HuH-7 (cell line): ENCODE measurements at places on chromosomes 7 and 10.

DNA sequence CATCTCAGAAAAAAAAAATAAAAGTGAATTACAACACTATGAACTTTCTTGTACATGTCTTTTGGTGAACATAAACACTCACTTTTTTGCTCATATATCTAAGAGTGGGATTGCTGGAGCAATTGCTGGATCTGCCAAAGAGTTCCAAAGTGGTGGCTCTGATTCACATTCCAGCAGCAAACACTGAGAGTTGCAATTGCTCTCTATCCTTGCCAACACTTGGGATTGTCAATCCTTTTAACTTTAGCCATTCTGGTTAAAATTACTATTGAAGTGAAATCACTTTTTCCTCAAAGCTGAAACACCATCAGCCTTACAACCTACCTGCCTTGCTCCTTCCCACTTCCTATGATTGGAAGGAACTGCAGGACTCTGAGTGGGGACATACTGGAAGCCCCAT, 70.7 kb downstream of the CDHR3 start:
- no peak for DNase-seq

GRCh38 chr7:41975849-41976248, 261.2 kb downstream of the GLI3 start:
- DNase-seq: no peak

DNA sequence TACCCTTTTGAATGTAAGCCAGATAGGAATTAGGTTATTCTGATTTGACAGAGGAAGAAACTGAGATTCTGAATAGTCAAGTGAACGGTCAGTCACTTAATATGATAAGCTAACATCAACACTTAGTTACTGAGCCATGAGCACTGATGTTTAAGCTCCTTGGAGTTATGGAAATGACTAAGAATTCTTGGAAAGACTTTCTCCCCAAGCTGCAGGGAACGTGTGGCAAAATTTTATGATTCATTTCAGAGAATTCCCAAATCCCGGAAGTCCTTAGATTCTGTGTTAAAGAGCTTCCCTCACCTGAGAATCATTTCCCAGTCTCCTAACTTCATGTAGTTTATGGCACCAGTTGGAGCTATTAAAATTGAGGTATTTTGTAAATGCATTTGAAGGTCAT, 330.9 kb downstream of the XPNPEP1 start:
- DNase-seq: no peak

DNA sequence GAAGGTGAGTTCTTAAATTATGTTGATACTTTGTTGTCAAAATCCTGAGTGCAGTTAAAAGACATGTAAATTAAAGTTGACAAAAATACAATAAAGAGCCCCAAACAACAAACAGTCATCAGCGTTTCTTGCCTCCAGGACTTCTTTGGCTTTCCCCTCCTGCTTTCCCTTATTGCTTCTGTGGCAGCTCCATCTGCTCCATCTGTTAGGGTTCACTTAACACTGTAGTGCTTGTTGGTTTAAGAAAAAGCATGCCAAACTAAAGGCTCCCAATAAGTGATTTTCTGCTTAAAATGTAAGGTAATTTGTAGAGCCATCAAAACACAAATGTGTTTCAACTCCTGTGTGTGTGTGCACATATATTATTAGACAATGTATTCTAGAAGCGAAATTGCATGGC, 254.3 kb upstream of the GNAI1 start:
- DNase-seq: no peak

DNA sequence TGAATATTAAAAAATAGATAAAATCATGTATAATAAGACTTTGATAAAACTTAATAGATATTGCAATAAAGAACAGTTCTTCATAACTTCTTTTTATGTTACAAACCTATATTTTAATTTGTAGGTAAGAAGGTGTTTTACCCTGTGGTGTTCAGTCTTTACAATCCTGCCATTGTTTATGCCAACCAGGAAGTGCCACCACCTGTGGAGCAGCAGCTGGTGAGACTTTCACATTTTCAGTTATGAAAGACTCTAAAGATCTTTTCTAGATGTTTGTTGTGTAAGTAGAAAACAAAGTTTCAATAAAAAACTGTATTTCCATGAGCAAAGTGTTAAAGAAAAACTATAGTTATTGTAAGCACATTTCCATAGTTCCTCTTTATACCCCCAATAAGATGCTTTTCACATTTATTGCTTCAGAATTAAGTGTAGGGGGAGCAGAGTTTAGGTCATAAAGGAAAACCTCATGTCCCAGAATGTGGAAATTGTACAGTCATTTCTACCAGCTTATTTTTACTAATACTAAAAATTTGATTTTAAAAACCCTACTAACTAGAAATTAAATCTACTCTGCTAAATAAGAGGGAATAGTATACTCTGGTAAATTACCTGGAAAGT, 28.7 kb downstream of the CSGALNACT2 start:
- DNase-seq: no peak

- peak; percentile 59 for DNase-seq
These were observed 565.5 kb downstream of the PARD3 start for GRCh38 chr10:34249634-34250033.

- no peak for DNase-seq
These were observed 135.1 kb downstream of the NRBF2 start for GRCh38 chr10:63268149-63268797.

DNA sequence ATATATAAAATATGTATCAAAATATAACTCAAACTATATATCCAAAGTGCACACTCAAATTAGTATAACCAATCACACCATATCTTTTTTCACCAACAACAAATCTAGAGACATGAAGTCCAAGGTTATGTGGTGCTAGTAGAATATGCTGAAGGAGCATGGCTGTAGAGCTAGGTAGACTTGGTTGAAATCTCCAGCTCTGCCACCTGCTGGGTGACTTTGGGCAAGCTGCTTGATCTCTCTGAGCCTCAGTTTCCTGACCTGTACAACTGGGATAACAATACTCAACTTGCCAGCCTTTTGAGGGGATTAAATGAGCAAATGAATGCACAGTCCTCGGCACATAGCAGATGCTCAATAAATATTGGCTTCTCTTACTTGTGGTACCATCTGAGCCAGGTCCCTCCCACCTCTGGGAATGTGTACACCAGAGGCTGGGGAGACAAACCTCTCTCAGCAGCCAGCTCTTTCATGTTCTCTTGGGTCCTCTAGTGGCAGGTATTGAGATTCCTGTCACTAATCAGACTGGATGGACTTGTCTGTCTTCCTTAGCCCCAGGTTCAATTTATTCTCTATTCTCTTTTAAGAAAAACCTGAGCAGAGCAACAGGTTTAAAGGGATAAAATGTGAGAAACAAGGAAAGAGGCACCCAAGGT, 94.3 kb upstream of the PDE1C start:
- peak; percentile 32 for DNase-seq

DNA sequence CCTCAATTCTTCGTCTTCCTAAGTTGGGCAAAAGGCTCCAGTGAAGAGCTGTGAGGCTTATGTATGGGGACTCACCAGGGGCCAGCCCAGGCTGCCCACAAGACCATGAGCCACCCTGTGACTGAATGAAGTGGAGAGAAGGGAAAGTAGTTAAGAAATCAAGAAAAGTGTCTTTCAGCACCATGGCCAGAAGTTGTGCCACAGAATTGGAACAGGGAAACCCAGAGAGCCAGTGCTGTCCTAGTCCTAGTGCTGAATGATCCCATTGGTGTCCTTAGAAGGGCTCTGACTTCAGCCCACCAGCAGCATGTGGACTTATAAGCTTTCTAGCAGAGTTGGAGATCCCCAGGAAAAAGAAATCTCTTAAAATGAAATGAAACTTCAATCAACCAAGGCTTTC, 37.0 kb upstream of the CCSER2 start:
- DNase-seq: peak; percentile 20

GRCh38 chr10:8534096-8534495, 479.6 kb downstream of the GATA3 start:
- DNase-seq: no peak

GRCh38 chr7:112509402-112509801, 28.6 kb downstream of the LSMEM1 start:
- no peak for DNase-seq

GRCh38 chr10:62264702-62265436, 3.8 kb downstream of the RTKN2 start:
- DNase-seq: peak; percentile 36

DNA sequence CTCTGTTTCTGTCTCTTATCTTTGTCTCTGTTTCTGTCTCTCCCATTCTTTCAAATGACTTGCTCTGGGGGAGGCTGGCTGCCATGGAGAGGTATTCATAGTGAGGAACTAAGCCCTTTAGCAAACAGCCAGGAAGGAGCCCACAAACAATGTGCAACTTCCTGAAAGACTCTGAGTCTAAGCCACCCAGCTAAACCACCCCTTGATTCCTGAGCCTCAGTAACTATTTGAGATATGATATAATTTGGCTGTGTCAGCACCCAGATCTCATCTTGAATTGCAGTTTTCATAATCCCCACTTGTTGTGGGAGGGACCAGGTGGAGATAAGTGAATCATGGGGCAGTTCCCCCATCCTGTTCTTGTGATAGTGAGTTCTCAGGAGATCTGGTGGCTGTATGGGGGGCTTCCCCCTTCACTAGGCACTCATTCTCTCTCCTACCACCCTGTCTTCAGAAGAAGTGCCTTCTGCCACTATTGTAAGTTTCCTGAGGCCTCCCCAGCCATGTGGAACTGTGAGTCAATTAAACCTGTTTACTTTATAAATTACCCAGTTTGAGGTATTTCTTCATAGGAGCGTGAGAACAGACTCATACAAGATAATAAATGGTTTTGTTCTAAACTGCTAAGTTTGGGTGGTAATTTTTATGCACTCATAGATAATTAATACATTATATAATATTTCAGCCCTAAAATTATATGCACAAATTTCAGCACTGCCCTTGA, 121.2 kb upstream of the FOXP2 start:
- DNase-seq: no peak

GRCh38 chr7:46835556-46835955, 746.4 kb downstream of the TNS3 start:
- DNase-seq: no peak

DNA sequence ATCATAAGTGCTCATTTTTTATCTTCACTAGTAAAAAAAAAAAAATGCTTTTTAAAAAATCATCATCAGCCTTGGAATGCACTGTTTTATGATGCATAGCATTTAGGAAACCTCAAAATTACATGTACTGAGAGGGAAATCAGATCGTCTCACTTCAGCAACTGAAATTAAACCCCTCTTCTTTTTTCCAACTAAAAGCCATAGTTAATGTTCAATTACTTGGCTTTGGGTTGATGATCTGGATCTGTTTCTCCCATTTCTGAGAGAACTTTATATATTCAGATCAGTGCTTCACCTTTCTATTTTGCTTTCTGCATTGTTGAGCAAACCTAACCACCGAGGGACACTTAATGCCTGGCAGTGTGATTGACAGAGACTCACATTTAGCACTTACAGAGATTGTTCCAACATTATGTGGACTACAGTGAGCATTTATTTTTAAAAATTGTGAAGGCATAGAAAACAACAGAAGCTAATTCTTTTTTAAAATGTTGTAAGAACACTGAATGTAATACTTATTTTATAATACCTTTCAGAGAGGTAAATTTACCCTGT, 678.4 kb downstream of the PHTF2 start:
- DNase-seq: no peak

DNA sequence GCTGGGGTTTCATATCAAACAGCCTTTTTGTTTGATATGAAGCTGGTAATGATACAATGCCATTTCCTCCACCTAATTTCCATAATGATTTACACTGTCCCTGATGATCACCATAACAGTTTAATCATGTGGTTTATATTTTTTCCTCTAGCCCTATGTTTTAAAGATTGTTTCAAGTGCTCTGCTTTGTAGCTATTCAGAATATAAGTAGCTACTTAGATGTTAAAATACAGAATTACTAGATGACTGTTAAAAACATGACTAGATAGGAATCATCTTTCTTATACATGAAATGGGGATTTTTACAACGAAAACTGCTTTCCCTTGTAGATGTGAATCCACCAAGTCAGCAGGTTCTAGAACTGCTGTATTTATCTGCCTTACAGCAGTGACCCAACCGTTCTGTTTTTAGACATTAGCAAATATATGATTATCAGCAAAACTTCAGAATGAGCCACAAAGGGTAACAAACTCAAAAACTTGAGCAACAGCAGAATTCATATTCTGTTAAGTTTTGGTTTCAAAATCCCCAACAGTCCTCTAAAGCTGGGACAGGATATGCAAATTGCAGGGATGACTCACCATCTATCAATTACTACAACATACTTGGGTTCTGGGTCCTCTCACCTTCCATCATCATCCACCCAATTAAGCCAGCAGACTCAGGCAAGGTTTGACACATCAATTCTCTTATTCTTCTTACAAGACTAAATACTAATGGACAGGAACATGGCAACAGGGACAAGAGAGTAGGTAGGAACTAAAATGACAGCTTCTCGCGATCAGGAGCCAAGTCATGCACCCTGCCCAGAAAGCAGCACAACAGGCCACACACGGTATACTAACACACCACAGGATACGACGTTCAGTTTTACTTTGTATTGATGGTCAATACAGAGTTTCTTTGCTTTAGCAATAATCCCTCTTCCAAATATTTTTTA, 83.9 kb downstream of the PIP4K2A start:
- no peak for DNase-seq

- DNase-seq: no peak
These were observed 104.9 kb downstream of the CREB5 start for GRCh38 chr7:28517206-28517605.

DNA sequence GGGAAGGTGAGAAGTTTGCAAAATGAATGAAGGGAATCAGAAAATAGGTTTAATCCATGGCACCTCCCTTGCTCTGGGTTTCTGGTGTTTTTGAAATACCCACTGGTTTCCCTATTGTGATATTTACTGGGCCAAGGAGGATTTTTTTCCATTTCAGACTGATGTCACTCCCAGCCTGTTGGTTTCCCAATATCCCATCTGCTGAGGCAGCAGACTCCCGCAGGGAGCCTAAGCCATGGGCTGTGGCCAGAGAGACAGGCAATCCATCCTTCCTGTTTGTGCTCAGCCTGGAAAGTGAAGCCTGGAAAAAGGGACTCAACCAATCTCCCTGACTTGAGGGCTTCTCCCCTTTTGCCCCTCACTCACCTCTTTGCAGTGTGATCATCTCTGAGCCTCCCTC, 22.8 kb downstream of the FAM107B start:
- DNase-seq: no peak

GRCh38 chr7:107953265-107953923, 49.6 kb downstream of the LAMB1 start:
- DNase-seq: no peak

GRCh38 chr7:151016942-151017341, 7.4 kb downstream of the ATG9B start:
- DNase-seq: no peak

GRCh38 chr7:17104419-17104818, 194.0 kb upstream of the AHR start:
- no peak for DNase-seq

DNA sequence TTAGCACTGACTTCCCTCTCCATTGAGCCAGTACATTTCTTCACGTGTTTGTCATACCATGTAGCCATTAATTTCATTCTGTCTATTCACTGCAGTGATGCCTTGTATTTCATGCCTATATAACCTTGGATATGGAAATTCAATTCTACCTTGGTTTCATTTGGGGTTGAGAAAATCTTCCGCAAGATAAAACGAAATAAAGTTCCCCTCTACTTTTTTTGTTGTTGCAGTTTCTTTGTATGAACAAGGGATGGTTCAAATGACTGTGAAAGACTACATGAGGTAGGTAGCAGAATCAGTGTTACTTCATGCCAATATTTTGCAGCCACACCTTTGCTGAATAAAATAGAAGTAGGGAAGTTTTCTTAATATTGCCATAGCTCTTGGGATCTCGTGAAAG, 55.6 kb downstream of the ITPRID1 start:
- DNase-seq: no peak

- no peak for DNase-seq
These were observed 7.3 kb upstream of the RET start for GRCh38 chr10:43069579-43069978.

GRCh38 chr7:100085515-100085914, 3.3 kb upstream of the COPS6 start:
- no peak for DNase-seq

- DNase-seq: no peak
These were observed at the start of gene TAS2R41 for GRCh38 chr7:143477501-143478150. TAS2R41 (plus strand) TSS chr7:143477873; CDS start chr7:143477873, 0 bp downstream.
